Left colon (tissue), 2 donors: ENCODE measurements at places on chromosomes 13 and 19. TPM values are rescaled to one million over a fixed set of nuclear protein-coding genes. Genes with fewer than 3 reads are reported as not detected.

Gene PLD3
- 170 TPM for total RNA-seq

Gene IZUMO2
- total RNA-seq = not detected

Gene ZNF296
- total RNA-seq = 4.0 TPM

Gene COMP
- not detected for total RNA-seq

Gene SLC6A16
- total RNA-seq = 0.43 TPM

Gene C13orf46
- 3.4 TPM for total RNA-seq

Gene CEACAM1
- total RNA-seq = 1,309 TPM

Gene DLL3
- not detected for total RNA-seq

Gene MAG
- not detected for total RNA-seq

Gene THSD1
- total RNA-seq = 1.2 TPM

Gene METTL21C
- not detected for total RNA-seq

Gene ZNF729
- total RNA-seq = not detected

Gene RGCC
- 5.7 TPM for total RNA-seq

Gene RUBCNL
- total RNA-seq = 14.9 TPM

Gene OR4F17
- total RNA-seq = not detected

Gene SCEL
- total RNA-seq = 2.7 TPM

Gene PSG7
- not detected for total RNA-seq

Gene CGB2
- total RNA-seq = not detected

Gene GTF3A
- total RNA-seq = 35.5 TPM

Gene HSPB6
- total RNA-seq = 4.5 TPM

Gene INAFM1
- 13.9 TPM for total RNA-seq

Gene EMP3
- total RNA-seq = 8.4 TPM

Gene LIN37
- total RNA-seq = 6.1 TPM

Gene TNFRSF19
- total RNA-seq = 1.1 TPM

Gene GPR12
- 0.08 TPM for total RNA-seq

Gene KIR3DL1
- not detected for total RNA-seq

Gene CGB1
- not detected for total RNA-seq

Gene ZNF805
- total RNA-seq = 10.4 TPM

Gene ARHGAP33
- 9.7 TPM for total RNA-seq

Gene LDLR
- 224 TPM for total RNA-seq

Gene SHD
- total RNA-seq = 25.0 TPM

Gene PGLYRP2
- total RNA-seq = not detected

Gene ZNF324B
- 4.7 TPM for total RNA-seq

Gene ZNF320
- total RNA-seq = 14.6 TPM

Gene LGALS14
- not detected for total RNA-seq

Gene IL4I1
- 1.3 TPM for total RNA-seq

Gene CERS1
- total RNA-seq = 0.12 TPM

Gene TMEM145
- total RNA-seq = 0.21 TPM

Gene OVOL3
- not detected for total RNA-seq

Gene ZNF547
- 1.8 TPM for total RNA-seq

Gene CEACAM3
- total RNA-seq = 1.2 TPM

Gene ATP13A1
- 57.0 TPM for total RNA-seq

Gene KLK1
- 236 TPM for total RNA-seq

Gene CAMSAP3
- 52.4 TPM for total RNA-seq

Gene ZNF579
- total RNA-seq = 5.3 TPM

Gene NMRK2
- total RNA-seq = not detected

Gene LAIR1
- total RNA-seq = 3.8 TPM

Gene ZNF836
- total RNA-seq = 10.5 TPM

Gene RNF17
- total RNA-seq = not detected

Gene PSG11
- total RNA-seq = not detected

Gene F10
- 1.6 TPM for total RNA-seq

Gene PRR19
- total RNA-seq = 0.50 TPM

Gene STARD13
- total RNA-seq = 28.7 TPM

Gene LHB
- total RNA-seq = not detected

Gene ZNF536
- 0.79 TPM for total RNA-seq

Gene ZNF543
- total RNA-seq = 2.8 TPM

Gene CDC34
- 67.6 TPM for total RNA-seq

Gene ZNF492
- total RNA-seq = 0.08 TPM
